Forelimb muscle (tissue), 1 donor: ENCODE measurements at places on chromosomes 12 and 14. TPM values are rescaled to one million over a fixed set of nuclear protein-coding genes. Genes with fewer than 3 reads are reported as not detected.

DNA sequence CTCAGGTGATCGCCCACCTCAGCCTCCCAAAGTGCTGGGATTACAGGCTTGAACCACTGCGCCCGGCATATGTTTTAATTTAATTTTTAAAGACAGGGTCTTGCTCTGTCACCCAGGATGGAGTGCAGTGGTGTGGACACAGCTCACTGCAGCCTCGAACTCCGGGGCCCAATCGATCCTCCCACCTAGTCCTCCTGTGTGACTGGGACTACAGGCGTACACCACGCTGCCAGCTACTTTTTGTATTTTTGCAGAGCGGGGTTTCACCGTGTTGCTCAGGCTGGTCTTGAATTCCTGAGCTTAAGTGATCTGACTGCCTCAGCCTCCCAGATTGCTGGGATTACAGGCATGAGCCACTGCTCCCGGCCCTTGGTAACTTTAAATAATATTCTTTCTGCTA is 30.8 kb upstream of the PPP1R13B start:
- DNase-seq: no peak

GRCh38 chr12:627863-628741 is 35.1 kb downstream of the NINJ2 start:
- no peak for DNase-seq

DNA sequence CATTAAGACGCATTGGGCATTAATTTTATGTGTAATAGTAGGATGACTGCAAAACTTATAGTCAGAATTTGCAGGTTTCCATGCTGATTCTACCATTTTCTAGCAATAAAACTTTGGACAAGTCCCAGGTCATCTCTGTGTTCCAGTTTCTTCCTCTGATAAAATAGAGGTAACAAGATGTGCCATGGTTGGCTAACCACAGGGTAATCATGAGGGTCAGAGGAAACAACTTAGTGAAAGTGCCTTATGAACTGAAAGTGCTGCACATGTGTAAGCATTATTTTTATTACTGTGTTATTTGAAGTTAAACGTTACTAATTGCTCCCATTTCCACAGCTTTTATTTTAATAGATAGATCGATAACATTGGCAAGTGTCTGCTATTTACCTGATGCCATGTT is 21.1 kb downstream of the SMCO2 start:
- no peak for DNase-seq

The ZFP36L1 gene
- 163 TPM for polyA plus RNA-seq

- no peak for DNase-seq
These were observed 144.5 kb downstream of the LLPH start for GRCh38 chr12:65986047-65986446.

The CPNE6 gene
- polyA plus RNA-seq: not detected

DNA sequence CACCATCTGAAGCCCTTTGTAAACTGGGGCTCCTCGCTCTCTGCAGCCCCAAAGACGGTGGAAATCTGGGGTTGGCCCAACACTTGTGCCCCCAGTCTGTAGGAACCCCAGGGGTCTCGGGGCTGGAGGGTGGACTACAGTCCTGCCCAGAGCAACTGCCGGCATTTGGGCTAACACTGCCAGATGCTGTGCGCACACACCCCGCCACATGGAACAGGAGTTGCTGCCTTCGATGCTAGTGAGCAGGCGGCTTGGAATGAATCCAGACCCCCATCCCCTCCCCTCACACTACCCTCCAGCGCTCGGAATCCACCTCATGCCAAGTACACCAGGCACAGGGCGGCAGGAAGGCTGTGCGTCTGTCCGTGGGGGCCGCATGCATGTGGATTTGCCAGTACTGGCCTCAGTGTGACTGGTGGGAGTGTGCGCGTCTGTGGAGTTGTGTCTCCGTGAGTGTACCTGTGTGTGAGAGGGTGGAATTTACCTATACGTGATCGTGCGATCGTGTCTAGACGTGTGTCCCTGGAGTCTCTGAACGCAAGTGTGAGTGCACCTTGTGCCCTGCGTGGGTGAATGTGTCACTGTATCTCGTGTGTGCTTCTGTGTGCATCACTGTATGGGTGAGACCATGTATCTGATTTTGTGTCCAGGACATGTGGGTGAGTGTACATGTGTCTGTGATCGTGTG is 5.1 kb downstream of the LHX5 start:
- DNase-seq: no peak

DNA sequence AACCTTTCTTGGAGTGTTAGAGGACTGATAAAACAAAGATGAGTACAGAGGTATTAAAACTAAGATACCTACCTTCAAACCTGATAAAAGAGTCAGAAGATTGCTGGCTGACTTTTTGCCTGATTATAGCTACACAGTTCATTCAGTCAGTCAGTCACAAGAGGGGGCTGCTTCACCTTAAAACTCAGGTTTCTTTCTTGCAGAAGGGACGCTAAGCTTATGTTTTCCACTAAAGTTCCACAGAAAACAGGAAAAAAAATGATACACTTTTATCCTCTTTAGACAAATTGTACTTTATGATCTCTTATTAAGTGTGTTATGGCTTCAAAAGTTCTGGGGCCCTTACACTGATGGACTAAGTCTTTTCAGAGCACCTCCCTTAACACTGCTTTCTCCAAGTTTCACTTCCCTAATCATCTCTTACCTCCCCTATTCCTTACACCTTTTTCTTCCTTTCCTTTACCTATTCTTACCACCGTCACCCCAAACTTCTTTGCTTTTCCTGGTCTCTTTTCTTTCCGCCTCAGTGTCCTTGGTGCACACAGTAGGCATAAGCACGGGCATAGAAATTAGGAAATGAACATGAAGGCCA is 448.7 kb upstream of the OR4E1 start:
- no peak for DNase-seq

- no peak for DNase-seq
These were observed 106.4 kb downstream of the WIF1 start for GRCh38 chr12:65014504-65015271.

DNA sequence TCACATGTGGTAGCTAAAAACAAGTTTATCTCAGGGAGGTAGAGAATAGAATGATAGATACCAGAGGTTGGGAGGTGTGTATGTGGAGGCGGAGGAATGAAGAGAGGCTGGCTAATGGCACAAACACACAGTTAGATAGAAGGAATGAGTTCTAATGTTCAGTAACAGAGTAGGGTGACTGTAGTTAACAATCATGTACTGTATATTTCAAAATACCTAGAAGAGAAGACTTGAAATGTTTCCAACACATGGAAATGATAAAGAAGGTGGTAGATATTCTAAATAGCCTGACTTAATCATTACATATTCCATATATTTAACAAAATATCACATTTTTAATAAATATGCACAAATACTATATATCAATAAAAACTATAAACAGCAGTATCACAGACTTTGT is 8.9 kb upstream of the IFNG-AS1 start:
- DNase-seq: no peak

DNA sequence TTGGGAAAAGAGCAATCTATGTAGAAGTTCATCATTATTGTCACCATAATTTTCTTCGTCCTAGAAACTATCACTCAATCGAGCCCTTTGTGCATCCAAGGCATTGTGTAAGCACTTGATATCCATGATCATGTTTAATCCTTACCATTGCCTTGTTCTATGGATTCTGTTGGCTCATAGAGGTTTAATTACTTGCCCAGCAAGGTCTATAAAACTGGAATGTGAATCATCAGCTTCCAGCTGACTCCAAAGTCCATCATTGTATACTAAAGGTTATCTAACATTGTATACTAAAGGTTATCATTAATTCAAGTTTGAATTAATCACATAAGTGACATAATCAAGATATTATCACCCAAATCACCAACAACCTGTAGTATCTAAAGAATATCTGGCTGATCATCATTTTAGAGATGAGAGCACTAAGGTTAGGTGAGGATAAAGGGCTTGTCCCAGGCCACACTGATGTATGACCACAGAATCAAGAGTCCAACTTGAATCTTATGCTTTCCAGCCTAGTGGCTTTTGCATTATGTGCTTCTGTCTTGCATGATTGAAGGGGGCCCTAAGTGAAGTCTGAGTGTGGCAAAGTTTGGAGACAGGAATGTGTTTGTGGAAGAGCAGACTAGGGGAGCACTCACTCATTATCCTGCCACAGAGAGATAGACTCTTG is 188.1 kb downstream of the ANO4 start:
- DNase-seq: no peak

DNA sequence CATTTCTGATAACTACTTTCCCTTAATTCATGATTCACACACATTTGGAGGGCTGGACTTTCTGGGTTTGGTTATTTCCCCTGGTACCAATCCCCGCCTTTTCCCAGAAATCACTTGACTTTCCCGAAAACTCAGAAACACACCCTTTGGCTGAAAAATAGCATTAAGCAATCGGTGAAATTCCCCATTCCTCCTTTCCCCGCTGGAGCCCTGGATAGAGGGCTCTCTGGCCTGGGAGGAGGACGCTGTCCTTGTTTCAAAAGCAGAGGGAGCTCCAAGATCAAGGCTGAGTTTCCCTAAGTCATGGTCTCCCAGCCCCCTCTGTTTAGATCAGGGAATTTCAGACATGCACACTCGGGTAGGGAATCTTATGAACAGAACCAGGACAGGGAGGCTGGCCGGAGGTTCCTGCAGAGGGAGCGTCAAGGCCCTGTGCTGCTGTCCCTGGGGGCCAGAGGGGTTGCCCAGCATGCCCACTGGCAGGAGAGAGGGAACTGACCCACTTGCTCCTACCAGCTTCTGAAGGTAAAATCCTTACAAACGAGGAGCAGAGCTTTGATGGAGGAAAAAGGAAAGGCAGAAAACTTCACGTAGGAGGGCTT is at the start of gene C1S:
Gene C1S (plus strand): TSS at position 366 of the 602 bp plus-strand sequence. CDS start 1,195 bp downstream, outside the sequence.
- DNase-seq: peak; percentile 92

GRCh38 chr14:30757082-30757481 is 117.3 kb upstream of the COCH start:
- no peak for DNase-seq

The TAS2R31 gene
- 0.73 TPM for polyA plus RNA-seq

- DNase-seq: no peak
These were observed 4.7 kb downstream of the SOCS2 start for GRCh38 chr12:93577222-93577621.

DNA sequence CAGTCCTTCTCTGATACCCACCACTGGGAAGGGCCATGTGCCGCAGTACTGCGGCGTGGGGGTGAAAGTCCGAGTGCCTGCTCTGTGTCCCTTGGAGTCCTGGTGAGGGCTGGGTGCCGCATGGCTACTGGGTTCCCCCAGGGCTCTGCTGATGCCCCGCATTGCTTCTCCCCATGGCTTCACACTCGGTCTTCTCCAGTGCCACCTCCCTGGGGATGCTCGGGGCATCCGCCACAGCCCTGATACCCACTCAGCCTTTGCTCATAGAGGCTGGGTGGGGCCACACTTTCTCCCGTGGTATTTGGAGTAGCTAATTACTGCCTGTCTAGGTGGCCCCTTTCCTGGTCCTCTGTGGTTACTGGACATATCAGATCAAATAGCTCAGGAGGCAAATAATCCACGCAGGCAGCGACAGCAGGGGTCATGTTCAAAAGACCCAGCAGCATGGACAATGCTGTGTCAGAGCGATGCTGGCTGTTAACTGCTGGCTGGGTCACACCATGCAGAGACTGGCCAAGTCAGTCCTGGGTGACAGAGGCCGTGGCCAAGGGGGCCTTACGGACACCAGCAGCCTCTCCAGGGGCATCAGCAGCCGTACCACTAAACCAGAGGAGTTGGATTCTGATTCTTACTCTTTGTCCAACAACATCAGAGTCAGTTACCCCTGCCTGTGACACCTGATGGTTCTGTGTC is 106.5 kb downstream of the ADGRD1 start:
- DNase-seq: no peak

The NR4A1 gene
- 50.4 TPM for polyA plus RNA-seq

The C14orf132 gene
- 17.4 TPM for polyA plus RNA-seq

DNA sequence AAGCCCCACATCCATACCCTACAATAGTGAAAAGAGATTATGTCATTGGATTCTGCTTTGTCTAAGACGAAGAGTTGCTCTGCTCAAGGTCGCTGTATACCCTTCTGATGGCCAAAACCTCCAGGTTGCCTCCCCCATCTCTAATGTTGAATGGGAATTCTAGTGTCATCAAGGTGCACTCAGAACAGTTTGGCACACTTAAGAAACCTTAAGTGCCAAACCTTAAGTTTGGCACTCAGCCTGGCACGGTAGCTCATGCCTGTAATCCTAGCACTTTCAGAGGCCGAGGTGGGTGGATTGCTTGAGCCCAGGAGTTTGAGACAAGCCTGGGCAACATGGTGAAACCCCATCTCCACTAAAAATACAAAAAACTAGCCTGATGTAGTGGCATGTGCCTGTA is 1245.6 kb upstream of the SEL1L start:
- DNase-seq: no peak

GRCh38 chr14:28785096-28785952 is 18.7 kb downstream of the FOXG1 start:
- no peak for DNase-seq

The CLEC4D gene
- 0.23 TPM for polyA plus RNA-seq

GRCh38 chr12:113594967-113595366 is 123.3 kb upstream of the LHX5 start:
- DNase-seq: no peak

DNA sequence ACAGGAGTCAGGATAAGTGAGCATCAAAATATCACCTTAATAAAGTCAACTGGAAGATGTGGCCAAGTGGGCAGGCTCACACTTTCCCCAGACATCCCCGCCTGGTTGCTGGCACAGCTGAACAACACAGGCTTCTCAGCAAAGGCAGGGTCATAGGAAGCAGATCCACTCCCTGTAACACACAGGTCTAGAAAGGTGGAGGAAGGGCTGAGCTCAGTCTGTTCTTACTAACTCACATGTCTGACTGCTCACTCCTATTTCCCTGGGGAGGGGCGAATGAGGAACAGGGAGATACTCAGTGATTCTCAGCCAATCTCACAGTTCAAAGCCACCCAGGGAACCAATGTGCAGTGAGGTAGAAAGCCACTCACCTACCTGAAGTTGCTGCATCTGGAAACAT is 45.0 kb upstream of the AMN1 start:
- no peak for DNase-seq

GRCh38 chr12:95077341-95077740 is 3.9 kb upstream of the NR2C1 start:
- no peak for DNase-seq

GRCh38 chr12:63068857-63069442 is 82.1 kb downstream of the AVPR1A start:
- DNase-seq: peak; percentile 44

- DNase-seq: no peak
These were observed 392.5 kb downstream of the ADAMTS20 start for GRCh38 chr12:43159506-43159905.
